ENCODE measurements at places on chromosomes 13 and 19.

- no peaks in the 10 kb centered on the region for H3K27me3 ChIP-seq
- peaks cover 5% of the 10 kb centered on the region for H3K4me1 ChIP-seq
- no peaks in the 10 kb centered on the region for H3K36me3 ChIP-seq
- peak within 1 kb of the TSS; percentile 71 for H3K4me3 ChIP-seq
- H3K27ac ChIP-seq, result peak within 1 kb of the TSS; percentile 39
Observed at GRCh38 chr19:20039203-20039723, at the start of gene ZNF682. ZNF682 (minus strand) TSS chr19:20039505; CDS start chr19:20039345, 160 bp downstream.

DNA sequence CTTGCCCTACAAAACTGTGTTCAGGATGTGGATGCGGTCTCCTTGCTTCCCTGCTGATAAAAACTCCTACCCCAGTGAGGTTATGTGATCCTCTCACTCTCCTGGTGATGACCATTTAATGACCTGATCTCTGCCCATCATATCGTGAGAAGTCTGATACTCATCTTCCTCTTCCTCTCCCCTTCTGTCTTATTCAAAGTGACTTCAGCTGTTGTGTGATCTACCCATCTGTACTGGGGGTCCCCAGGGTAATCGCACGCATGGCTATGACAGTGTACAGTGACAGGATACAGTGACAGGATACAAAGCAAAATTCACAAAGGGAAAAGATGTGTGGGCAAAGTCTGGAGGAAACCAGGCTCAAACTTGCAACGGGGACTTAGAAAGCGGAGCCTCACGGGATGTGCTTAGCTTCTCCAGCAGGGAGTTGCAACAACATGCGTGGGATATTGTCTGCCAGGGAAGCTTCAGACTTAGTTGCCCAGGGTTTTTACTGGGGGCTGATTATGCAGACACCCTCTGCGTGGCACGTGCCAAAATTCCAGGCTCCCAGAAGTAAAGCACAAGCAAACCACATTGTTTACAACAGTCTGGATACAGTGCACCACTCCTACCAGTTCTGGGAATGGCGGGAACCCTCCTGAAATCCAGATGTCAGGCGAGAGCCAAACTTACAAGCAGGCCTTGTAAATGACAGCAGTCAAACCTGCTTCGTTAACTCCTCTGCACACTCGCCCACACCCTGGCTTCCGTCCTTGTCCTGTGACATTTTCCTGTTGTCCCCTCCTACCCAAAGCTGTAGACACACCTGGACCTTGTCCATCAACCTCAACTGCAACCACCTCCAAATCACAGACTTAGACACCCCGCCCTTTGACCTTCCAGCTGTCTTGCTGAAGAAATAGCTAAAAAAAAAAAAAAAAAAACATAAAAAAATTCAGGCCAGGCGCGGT, 18.0 kb upstream of the GARRE1 start:
- no peaks in the 10 kb centered on the region for H3K36me3 ChIP-seq
- no peaks in the 10 kb centered on the region for H3K27me3 ChIP-seq
- H3K4me3 ChIP-seq, result no peak overlapping the region
- no peak for DNase-seq
- H3K4me1 ChIP-seq, result no peaks in the 10 kb centered on the region

- no peak for DNase-seq
- H3K27ac ChIP-seq, result no peak overlapping the region
- H3K4me1 ChIP-seq, result no peaks in the 10 kb centered on the region
Observed at GRCh38 chr13:111512707-111513106, 192.3 kb downstream of the TEX29 start.

GRCh38 chr19:6753178-6754031, 13.8 kb downstream of the SH2D3A start:
- H3K4me1 ChIP-seq, result no peaks in the 10 kb centered on the region
- H3K27me3 ChIP-seq, result no peaks in the 10 kb centered on the region
- peaks cover 36% of the 10 kb centered on the region for H3K36me3 ChIP-seq
- peak; percentile 77 for DNase-seq

DNA sequence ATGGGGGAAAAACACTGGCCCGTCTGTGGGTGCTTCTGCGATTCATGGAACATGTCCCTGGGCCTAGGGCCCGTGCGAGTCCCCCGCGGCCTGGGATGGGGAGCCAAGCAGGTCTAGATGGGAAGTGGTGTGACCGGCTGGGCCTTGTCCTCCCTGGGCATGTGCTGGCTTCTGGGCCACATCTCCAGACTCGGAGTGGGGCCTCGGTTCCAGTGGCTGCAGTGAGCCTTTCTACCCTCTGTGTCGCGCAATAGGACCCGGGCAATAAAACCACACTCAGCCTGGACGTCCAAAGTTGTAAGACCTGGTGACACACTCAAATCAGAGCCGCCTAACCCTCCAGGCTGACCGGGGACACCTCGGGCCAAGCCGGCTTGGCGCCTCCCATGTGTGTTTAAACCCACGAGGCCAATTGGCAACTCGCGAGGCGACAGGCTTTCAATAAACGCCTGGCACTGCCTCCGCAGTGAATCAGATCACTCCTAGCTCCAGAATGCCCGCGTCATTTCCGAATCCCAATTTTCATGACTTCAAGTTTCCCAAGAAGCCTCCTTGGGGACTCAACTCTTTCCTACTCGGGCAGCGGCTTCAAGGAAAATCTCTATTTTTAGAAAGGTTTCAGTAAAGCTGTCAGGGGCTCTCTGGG, 57.3 kb downstream of the KLF2 start:
- H3K4me3 ChIP-seq, result no peak overlapping the region
- no peaks in the 10 kb centered on the region for H3K27me3 ChIP-seq
- DNase-seq, result peak; percentile 54
- H3K36me3 ChIP-seq, result peaks cover 6% of the 10 kb centered on the region
- H3K4me1 ChIP-seq, result peaks cover 52% of the 10 kb centered on the region
- H3K27ac ChIP-seq, result peak overlapping the region; percentile 90
